GM04504 (cell line): ENCODE measurements at places on chromosomes 5 and 9.

GRCh38 chr5:153893817-153894216, 144.9 kb downstream of the FAM114A2 start:
- DNase-seq = no peak

DNA sequence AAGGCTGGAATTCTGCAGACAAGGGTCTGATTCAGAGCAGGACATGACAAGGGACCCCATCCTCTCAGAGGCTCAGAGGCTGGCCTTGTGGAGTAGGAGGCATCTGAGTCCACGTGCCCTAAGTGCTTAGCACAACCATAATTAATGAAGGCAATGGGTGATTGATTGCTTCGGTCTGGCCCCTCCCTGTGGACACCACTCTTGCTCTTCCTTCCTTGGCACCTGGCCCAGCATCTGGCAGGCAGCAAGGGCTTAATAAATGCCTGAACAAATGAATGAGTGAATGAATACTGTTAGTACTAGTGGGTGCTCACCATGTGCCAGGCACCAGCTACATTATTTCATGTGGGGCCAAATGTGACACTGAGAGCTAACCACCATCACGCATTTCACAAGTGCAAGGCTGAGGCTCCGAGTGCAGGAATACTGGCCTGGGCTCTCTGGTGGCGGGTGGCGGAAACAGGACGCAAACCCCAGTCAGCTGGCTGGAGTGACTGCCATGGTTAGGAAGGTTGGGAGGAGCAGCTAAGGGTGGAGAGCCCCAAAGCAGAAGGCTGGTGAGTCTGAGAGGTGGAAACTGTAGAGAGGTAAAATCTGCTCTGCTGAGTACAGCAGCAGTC, 53.6 kb downstream of the ASS1 start:
- peak; percentile 21 for DNase-seq

GRCh38 chr9:93254806-93255493, 71.0 kb downstream of the WNK2 start:
- no peak for DNase-seq

DNA sequence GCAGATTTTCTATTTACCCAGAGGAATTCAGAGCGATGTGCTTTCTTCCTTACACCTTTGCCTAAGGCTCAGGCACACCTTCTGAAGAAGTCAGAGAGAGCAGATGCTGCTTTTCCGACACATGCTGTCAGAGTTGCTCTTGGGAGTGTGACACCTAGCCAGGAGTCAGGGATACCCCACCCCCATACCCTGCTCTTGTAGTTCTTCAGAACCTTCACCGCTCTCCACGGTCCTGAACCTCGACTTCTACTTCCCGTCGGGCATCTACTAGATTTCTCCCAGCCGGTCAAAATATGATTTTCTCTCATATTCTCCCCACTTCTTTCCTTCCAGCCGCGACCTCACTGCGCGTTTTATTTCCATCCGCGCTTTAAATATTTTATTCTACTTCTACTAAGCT, 1.7 kb downstream of the GRIN3A start:
- DNase-seq = no peak

- no peak for DNase-seq
These were observed 431.0 kb upstream of the TLE4 start for GRCh38 chr9:79140751-79141150.

DNA sequence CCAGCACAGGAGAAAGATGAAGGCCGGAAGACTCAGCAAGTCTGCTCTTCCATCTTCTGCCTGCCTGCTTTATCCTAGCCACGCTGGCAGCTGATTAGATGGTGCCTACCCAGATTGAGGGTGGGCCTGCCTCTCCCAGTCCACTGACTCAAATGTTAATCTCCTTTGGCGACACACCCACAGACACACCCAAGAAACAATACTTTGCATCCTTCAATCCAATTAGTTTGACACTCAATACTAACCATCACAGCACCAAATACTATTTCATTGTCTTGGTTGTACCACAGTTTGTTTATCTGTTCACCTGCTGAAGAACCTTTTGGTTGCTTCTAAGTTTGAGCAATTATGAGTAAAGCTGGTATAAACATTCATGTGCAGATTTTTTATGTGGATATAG, 23.7 kb downstream of the SMIM32 start:
- DNase-seq = no peak
